ENCODE measurements at places on chromosomes 4 and X.

DNA sequence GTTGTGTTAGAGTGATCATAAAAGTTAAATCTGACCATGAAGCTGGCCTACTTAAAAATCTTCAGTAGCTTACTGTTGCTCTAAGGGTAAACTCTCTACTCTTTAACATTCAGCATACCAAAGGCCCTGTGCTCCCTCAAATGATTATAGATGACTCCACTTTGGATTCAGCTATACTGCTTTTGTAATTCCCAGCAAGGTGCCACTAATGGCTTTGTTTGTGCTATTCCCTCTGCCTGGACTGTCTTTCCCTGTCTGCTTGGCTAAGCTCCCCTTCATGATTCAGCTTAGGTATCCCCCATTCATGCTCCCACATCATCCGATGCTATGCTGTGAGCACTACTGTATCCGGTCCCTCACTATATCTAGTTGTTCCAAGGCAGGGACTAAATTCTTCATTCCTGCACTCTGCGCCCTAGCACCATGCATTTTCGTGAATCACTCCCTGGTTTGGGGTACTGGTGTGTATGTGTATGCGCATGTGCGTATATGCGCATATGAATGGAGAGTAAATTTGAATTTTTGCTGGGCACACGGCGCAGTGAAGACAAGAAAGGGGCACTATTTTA, 453 bp upstream of the PBDC1 start:
- DNase-seq: no peak

DNA sequence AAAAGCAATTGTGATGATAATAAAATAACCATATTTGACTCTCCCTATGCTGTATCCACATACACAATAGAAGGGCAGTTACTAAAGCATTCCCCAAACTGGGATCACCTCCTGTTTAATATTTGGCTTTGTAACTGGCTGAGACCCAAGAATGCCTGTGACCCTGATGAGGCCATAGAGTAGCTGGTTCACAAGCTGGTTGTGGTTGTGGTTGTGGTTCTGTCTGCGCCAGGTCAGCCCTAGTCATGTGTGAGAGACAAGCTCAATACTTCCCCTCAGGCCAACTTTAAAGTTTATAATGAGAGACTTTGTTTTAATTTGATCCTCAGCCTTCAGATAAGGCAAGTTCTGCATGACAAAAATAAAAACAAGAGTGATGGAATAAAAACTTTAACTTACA, 209.9 kb downstream of the PARM1 start:
- no peak for DNase-seq

GRCh38 chrX:108275732-108276131, 162.5 kb downstream of the COL4A6 start:
- no peak for DNase-seq

GRCh38 chrX:72276478-72276953, 532 bp downstream of the RPS4X start:
- no peak for DNase-seq

DNA sequence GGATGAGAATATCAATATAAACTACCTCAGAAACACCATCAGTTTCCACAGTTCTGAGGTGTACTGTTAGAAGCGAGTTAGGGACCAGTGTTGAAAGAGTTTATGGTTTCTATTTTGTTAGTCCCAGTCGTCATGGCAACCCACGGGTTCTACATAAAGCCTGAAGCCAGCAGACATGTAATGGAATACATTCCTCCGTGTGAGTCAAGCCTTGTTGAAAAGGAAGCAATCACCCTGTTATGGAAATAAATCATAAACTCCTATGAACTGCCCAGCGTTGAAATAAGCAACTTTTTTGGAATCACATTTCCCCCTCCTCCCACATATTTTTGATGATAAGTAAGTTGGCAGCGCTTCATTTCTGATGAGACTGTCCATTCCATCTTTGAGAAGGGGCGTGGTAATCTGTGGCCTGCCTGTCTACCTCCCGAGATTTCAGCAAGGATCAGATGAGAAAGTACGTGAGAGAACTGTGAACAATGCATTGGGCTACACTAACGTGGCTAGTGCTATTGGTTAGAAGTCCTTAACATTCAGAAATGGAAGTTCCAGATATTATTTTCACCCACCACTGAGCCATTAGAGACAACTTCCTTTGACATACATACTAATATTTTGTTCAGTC, 40.4 kb upstream of the PDHA1 start:
- no peak for DNase-seq

- DNase-seq: no peak
Measured at GRCh38 chr4:80694171-80694570, 336.3 kb upstream of the BMP3 start.
